ENCODE measurements at places on chromosomes 12 and 14.

- DNase-seq, result no peak
Observed at GRCh38 chr12:120352117-120352516, 16.8 kb downstream of the MSI1 start.

GRCh38 chr12:54428050-54429013 is 9.3 kb upstream of the ITGA5 start:
- peak; percentile 41 for DNase-seq

DNA sequence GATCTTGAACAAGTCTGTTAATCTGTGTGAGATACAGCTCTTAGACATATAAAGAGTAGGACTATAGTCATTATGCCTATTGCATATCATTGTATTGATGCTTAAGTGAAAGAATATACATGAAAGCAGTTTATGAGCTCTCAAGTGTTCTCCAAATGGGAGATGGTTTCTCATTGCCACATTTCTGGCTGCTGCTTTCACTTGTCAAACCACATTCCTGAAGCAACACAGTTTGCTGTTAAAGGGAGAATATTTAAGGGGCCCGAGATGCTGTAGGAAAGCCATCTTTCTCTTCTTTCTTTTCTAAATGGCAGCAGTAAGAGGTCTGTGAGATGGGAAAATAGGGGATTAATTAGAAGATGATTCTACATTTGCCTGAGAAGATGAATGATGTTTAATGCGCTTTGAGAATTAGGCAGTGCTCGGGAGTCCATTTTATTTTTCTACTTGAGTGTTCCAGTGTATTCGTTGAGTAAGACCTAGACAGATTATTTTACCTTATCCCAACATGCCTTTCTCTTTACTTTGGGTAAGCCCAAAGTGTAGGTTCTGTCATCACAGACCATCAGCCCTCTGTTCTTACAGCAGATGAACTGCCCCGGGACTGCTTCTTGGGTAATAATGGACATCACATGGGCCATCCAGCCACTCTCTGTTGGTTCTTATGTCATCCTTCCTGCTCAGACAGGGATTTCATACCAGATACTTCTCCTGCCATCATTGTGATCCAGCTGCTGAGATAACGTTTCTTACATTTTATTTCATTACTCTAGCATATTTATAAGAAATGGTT is 35.6 kb downstream of the ANO4 start:
- DNase-seq, result no peak

DNA sequence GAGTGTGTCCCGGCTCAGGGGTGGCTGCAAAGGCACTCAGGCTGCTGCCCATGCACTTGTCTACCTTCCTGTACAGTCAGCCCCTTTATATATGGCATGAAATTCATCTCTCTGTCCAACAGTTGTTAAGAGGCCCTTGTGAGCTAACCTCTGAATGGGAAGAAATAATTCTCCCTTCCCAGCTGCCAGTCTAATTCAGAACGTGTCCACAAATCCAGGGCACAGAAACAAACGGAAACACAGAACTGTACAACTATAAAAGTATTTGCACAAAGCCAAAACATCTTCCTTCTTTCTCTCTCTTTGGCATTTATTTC is 849 bp downstream of the KRT5 start:
- no peak for DNase-seq

DNA sequence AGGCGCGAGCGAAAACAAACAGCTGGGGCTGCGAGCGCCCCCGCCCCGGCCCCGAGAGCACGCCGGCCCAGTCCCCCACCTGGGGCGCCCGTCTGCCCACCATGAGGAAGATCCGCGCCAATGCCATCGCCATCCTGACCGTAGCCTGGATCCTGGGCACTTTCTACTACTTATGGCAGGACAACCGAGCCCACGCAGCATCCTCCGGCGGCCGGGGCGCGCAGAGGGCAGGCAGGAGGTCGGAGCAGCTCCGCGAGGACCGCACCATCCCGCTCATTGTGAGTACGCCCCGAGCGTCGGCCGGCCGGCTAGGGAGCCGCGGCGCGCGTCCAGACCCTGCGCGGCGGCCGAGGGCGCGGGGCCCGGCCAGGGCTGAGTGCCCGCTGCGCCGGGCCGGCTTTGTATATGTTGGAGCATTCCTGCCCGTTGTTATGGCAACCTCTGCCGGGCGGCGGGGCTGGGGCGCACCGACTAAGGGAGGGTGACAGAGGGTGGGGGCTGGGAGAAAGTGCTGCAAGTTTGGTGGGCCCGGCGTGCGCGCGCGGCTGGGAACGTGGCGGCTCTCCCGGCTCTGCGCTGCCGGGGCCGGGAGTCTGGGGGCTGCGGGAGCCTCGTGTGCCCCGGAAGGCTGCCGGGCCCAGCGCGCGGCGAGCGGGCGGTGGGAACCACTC is 367 bp downstream of the GALNT16 start:
- DNase-seq, result no peak

DNA sequence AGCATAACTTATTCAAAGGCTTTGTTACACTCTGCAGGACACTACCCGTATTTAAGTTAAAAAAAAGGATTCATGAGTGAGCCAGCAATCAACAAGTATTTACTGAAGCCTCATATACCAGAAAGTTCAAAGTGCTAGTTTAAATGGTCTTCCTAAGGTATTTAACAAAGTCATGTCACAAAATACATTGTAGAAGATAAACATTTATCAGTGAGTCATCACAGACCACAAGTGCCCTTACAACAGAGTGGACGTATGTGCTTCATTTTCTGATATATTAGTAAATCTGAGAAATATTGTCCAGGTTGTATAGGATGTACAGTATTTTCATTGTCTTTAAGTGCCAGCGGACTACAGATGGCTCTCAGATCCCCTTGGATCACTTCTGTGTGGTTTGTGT is 24.2 kb downstream of the FLRT2 start:
- no peak for DNase-seq

DNA sequence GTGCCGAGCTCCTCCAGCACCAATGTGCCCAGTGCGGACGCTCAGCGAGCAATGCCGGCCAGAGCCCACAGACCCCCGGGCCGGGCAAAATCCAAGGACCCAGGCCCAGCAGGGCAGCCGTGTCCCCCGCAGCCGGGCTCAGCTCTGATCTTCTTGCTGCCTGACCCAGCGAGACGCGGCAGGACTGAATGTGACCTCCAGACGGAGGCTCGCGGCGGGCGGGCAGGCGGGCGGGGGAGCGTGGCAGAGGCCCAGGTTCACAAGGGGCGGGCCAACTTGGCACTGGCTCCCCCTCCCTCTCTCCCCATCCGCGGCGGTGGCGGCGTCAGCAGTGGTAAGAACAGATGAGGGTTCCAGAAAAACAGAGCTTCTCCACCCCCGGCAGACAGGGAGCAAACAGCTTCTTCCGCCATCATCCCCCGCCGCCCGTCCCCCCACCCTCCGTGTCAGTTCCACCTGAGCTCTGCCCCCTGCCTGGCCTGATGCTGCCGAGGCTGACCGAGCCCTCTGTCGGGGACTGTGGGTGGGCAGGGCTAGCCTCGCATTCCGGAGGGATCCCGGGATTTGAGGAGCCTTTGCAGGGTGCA is 94.3 kb downstream of the RFLNA start:
- no peak for DNase-seq

GRCh38 chr14:94338023-94338422 is 14.9 kb upstream of the SERPINA6 start:
- no peak for DNase-seq

DNA sequence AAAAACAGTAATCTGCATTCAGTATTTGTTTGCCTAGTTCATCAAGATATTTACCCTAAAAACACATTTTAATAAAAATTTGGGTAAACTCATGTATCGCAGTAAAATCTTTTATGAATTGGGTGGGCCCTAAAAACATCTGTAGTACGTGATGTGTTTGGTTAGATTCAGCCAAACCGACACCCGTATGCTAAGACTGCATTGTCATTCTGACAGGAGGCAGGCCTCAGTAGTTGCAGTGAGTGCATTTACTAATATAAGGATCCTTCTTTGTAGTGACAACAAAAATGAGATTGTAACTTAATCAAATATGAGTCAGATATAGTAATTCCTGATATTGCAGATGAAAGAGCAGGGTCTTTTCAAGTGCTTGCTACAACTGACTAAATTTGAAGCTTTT is 191.8 kb downstream of the SLC16A7 start:
- DNase-seq, result no peak

- DNase-seq, result no peak
Observed at GRCh38 chr14:100735271-100735670, 8.6 kb downstream of the DLK1 start.

DNA sequence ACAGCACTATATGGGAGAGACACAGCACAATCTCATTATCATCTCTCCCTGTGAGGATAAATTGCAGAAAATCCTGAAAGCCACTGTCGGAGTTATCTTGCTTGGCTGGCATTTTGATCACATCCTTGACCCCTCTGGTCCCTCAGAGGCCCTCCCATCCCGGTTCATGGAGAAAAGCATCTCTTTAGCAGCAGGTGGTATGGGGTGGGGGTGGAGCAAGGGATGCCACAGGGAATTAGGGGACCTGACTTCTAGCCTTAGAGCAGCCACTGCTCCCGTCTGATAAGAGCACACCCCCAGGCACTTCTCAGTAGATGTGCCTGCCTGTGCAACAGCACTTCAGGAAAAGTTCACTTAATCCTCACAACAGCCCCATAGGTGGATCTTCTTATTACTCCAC is 38.6 kb downstream of the GRIN2B start:
- DNase-seq, result no peak

DNA sequence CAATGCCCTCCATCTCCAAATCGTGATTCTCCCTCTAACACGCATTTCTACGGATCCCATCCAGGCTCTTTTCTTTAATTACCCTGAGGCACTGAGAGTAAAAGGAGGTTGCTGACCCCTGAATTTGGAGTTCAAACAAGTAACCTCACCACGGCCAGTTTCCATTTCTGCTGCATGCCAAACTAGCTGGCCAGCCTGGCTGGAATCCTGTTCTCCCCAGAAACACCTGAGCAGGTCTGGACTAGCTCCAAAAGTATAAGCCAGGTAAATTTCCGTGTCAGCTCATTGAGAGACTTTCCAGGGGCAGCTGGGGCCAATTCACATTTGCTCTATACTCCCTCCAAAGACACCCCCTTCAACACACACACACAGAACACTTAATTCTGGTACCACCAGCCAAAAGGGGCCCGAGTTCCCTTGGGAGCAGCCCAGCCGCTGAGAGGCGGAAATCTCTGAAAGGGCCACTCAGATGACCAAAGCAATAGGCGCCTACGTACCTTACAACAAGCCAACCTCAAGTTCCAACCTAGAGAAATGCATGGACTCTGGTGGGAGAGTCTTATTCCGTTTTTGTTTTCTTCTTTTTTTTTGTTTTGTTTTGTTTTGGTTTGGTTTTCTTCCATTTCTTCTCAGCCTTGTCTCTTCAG is 131.4 kb downstream of the NDUFA12 start:
- DNase-seq, result no peak

DNA sequence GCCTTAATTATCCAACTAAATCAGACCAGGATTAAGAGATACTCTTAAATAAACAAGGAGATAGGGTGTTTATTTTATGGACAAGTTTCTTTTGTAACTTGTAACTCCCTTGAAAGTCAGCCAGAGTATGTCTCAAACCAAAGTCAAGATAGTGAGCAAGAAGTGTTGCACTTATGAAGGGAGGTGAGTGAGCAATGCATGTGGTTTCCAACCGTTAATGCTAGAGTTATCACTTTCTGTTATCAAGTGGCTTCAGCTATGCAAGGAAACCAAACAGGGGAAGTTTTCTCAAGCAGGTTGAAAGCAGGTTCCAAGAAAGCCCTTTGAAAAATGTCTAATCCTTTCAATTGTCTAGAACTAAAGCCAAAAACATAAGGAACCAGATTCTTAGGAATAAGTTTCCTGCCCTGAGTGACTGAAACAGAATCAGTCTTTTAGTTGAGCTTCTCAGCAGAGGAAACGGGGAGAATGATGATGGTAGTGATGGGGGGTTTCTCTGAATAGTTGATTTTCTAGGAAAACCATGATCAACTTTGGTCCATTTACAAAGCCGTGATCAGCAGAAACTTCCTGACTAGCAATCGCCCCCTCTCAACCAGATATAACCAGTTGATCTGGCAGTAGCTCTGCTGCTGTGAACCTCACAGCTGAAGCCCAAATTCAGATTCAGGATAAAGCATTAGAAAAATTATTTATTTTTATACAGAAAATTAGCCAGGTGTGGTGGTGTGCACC is 128.4 kb downstream of the DAD1 start:
- DNase-seq, result no peak

- DNase-seq, result no peak
Observed at GRCh38 chr14:105332350-105332874, 17.9 kb downstream of the PACS2 start.

DNA sequence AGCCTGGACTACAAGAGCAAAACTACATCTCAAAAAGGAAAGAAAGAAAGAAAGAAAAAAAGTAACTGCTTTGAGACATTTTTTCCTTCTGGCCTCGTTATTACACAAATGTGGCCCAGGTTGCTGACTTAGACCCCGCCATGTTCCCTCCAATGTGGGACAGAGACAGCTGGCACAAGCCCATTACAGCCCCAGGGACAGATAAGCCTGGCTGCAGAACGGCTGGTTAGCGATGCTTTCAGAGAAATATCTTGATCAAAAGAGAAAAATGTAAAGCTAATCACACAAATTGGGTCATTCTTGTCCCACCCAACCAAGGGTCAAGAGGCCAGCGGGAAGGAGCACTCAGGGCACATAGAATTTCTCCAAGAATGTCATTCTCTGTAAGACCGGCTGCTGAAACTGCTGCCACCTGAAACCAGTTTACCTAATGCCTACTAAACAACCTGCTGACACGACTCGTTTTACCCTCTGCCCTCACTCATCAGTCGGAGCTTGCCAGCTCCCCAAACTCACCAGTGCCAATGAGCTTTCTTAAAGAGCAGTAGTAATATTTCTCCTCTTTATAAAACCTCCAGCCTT is 63.1 kb downstream of the TNFAIP2 start:
- no peak for DNase-seq

- DNase-seq, result no peak
Observed at GRCh38 chr12:22002430-22002829, 43.6 kb upstream of the CMAS start.

GRCh38 chr12:44544018-44544417 is 332.1 kb downstream of the NELL2 start:
- no peak for DNase-seq

GRCh38 chr14:69988979-69989378 is 109.8 kb downstream of the SMOC1 start:
- DNase-seq, result no peak

All from GOT3 (cell line).